CD4-positive, alpha-beta T cell treated with Interferon gamma for 1 hour (primary cell): ENCODE measurements at places on chromosomes 2 and 18.

DNA sequence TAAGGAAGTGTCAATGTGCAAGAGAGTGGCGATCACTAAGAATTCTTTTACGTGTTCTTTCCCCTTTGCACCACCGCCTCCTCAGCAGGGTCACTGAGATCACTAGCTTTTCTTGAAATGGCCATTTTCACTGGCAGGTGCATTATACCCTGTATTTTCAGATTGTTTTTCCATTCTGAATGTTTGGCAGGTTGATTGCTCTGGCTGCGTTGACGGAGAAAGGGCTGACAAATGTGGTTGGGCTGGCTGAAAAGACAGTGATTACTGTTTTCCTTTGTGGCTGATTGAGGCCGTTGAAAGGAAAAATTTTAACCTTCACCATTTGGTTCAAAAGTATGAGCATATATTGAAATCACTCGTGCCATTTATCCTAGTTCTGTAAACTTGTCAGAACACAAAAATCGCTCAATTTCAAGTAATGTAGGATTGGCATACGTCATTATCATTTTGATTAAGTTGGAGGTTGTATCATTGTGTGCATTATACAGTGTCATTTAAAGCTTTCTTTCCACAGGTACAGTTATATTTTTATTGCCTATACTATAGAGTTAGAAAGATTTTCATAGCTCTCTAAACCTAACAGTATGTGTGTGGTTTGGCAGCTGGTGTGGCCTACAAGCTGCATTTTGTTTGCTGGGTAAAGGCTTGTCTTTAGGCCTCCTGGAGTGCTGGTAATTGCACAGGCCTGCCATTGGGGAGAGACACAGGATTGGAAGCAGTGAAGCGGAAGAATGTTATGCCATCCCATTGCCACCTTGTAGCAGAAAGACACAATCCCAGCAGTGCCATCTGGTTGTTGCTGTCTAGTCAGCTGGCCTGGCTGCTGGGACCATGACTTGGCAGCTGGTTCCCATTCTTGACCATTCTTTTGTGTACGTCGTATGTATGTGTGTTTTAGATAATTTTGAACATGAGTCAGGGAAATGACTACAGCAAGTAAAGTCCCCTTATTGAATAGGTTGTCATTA is 36.7 kb downstream of the DYNC1I2 start:
- DNase-seq = no peak

DNA sequence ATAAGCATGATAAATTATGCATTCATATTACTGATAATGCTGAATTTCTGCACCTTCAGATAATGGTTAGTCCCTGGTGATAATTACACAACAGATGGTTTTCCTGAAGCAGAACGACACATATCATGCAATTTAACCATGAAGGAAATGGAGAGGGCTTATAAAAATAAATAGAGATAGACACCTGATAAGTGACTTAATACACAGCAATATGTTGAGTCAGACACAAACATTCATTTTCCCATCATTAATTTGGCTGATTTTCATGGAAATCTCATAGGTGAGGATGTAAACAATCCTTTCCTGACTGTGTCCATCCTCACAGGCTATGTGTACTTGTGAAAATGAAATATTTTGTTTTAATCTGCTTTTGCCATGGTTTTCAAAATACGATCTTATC is 36.9 kb upstream of the DSEL start:
- DNase-seq = no peak

DNA sequence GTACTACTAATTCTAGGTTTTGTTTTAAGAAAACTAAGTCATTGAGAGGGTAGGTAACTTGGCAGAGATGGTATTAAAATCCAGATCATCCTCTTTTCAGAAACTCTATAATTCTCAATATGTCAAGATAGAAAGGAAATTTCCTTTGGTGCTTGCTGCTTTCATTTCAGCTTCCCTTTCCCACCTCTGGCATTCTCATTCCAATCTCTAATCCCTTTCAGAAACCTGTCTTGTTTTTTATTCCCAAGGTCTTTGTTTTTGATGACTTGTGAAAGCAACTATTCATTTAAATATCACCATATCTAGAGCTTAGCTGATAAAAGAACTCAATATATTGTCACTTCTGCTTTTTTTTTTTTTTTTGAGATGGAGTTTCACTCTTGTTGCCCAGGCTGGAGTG is 242.8 kb upstream of the LRRTM1 start:
- no peak for DNase-seq

- no peak for DNase-seq
Measured at GRCh38 chr2:228658998-228659397, 477.5 kb upstream of the SPHKAP start.

GRCh38 chr2:74571058-74571457 is 16.5 kb downstream of the DOK1 start:
- DNase-seq = no peak

DNA sequence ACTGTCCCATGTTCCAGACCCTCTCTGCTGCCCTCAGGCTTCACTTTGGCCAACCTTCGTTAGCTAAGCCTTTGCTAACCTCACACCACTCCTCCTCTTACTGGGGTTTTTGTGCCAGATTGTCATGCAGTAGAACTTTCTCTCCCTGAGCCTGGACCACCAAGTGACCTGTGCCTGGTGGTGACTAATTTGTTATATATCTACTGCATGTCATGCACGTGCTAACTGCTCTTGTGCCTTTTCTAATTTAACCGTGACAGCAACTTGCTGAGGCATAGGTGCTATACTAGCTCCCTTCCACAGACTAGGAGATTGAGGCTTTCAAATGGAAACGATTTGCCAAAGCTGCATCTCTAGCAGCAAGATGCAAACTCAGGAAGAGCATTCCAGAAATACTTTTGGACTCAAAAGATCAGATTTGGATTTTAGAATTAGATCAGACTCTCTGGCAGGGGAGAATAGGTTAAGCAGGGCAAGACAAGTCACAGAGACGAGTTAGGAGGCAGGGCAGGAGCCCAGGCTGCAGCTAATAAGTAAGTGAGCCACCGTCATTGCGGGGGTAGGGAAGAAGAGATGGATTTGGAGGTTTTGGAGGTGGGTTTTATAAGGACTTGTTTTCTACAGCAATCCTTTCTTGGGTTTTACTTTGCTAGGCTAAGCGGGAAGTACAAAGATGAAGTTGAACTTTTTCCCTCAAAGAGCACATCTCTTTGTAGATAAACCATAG is 1.8 kb downstream of the PPP1R7 start:
- no peak for DNase-seq

DNA sequence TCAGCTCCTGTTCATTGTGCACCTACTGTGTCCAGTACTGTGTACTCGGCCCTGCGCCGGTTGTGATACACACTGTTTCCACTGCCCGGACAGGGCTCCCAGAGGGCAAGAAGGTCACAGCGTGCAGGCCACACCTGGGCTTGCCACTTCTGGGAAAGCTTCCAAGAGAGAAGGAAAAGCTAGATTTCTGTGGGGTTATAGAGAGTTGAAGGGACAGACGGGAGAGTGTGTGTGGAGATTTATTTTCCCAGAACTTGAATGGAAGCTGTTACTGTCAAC is 3.8 kb upstream of the CNDP1 start:
- DNase-seq = no peak

DNA sequence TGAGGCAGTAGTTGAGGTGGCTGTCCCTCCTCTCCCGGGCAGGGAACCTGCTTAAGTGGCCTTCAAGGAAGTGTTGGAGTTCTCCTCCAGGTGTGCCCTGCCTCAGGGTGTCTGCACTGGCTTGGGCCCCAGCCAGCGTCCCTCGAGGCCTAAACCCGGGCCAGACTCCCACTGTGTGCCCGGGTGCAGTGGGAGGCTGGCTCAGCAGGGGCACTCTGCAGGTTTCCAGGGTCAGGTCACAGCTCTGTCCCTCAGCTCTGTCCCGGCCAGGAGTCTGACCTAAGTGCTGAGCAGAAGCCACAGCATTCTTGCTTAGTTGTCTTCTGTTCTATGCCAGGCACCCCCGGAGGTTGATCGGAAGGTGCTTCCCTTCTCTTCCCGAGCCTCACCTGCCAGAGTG is 69.0 kb upstream of the OTOS start:
- no peak for DNase-seq

- no peak for DNase-seq
Measured at GRCh38 chr2:14774436-14774968, 142.0 kb downstream of the LRATD1 start.

- no peak for DNase-seq
Measured at GRCh38 chr2:191051825-191052778, 38.1 kb upstream of the STAT1 start.

DNA sequence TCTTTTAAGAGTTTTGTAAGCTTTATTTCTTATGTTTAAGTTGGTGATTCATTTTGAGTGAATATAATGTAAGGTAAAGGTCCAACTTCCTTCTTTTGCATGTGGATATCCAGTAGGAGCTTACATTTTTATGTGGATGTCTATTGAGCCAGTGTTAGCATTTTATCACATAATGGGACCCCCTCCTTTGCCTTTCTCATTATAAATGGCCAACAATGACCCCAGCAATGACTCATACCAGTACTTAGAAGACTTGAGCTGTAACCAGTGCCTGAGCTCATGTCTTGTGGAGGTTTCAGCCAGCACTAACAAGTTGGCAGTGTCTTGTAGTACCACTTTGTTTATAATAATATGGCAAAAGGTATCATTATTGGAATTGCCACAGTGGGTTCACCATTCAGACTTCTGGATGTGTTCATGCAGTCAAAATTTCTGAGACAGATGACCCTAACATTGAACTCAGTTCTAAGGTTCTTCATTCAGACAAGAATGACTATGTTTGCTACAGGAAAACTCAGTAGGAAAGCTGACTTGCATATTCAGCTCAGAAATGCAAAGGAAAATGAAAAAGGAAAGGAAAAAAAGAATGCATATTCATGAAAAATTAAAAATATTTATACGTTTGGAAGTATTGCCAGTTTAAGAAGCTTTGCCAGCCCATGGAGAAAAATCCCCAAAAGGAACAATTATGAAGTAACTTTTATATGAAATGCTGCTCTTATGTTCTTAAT is 41.0 kb downstream of the CDKL4 start:
- no peak for DNase-seq

DNA sequence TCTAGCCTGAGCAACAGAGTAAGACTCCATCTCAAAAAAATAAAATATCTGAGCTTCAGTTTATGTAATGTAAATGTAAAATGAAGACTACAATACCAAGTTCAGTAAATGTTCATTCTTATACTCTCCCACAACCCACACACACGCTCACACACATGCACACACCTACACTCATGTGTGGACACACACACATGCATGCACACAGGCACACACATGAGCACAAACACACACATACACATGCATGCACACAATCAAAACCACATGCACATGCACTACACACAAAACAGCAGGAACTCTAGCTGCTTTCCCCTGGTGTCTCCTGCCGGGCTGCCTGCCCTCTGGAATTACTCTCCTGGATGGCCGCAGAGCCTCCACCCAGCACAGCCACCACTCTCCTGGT is 90.6 kb downstream of the GFPT1 start:
- no peak for DNase-seq

DNA sequence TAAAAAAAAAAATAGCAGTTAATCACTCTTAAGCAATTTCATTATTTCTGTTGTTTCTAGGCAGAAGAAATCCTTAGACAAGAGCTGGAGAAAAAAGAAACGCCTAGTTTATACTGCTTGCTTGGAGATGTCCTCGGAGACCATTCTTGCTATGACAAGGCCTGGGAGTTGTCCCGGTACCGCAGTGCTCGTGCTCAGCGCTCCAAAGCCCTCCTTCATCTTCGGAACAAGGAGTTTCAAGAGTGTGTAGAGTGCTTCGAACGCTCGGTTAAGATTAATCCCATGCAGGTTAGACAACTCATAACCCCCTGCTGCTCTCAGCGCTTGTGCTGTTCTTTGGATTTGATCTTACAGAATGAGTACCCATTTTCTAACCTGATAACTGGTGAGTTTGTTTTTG is 130.4 kb downstream of the TTC27 start:
- no peak for DNase-seq

GRCh38 chr2:221289846-221290245 is 282.3 kb downstream of the EPHA4 start:
- DNase-seq = no peak

- DNase-seq = no peak
Measured at GRCh38 chr18:55300936-55301531, 287.0 kb downstream of the TCF4 start.

DNA sequence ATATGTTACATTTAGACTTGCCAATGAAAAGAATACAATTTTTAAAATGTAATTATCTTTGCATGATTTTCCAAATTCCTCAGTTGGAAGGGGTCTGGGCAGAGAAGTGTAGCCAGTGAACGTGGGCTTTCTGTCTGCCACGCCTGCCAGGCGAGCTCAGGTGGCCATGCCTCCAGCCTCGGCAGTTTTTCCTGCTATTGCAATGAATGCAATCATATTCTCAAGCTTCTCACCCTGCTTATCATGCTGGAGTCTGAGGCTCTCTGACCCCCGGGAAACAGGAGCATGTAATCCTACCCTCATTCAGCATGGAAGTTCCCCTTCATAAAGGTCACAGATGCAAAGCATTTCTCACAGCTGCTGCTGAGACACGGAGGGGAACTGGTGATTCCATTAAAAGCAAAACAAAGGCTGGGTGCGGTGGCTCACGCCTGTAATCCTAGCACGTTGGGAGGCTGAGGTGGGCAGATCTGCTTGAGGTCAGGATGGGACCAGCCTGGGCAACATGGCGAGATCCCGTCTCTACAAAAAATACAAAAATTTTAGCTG is 154.8 kb downstream of the MBP start:
- DNase-seq = no peak

GRCh38 chr18:64042728-64043358 is 73.0 kb downstream of the SERPINB8 start:
- DNase-seq = no peak

- DNase-seq = no peak
Measured at GRCh38 chr2:222311319-222311977, 12.7 kb upstream of the PAX3 start.

DNA sequence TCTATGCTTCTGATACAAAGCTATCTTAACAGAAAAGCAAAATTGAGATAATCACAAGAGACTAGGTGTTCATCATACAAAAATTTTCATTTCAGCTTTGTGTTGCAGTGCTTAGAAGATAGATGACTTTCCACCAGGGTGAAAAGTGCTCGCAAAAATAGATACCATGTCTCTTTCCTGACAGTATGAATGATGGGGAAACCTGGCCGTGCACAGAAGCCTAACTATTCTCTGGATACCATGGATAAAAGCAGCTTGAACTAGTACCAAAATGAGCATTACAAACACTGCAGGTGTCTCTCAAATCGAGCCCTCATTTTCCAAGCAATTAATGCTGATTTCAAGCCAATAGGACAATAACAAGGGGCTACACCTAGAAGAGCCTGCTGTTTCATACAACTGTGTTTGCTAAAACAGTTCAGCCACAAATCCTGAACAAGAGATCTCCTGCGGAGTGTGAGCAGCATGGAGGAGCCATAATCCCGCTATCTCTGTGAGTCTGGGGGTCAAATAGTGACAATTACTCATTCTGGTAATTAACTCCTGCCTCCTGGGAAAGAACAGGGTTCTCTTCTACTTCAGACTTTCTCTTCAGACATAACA is 507.6 kb downstream of the PID1 start:
- DNase-seq = no peak

GRCh38 chr18:74682991-74683297 is 85.3 kb downstream of the ZNF407 start:
- DNase-seq = no peak
